ENCODE measurements at places on chromosomes 6 and 20.

- DNase-seq: no peak
These were observed 6.0 kb upstream of the HSF2 start for GRCh38 chr6:122393351-122393896.

DNA sequence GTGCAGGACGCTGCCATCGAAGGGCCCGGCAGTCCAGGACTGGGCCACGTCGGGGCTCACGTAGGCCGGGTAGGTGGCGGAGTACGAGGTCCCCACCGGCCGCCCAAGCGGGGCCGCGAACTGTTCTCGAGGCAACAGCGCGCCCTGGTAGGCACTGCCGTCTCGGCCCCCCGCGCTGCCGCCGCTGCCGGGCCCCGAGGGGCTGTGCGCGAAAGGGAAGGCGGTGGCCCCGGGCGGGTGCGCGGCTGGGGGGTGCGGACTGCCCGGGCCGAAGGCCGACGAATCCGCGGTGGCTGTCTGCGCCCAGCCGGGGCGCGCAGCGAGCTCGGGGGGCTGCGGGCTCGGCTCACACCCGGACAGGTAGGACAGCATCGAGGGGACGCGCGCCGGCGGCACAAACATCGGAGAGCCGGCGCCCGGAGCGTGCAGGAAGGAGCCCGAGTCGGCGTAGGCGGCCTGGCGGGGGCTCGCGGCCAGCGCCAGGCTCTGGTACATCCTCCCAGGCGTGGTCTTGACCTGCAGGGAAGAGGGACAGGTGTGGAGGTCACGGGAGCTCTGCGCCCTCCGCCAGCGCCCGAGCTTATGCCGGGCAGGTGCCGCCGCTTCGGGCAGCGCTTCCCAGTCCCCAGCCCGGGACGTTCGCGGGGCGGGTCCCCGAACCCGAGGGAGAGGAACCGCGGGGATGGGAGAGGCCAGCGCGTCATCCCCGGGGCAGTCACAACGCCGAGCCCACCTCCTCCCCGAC is 596 bp downstream of the GATA5 start:
- DNase-seq: no peak

DNA sequence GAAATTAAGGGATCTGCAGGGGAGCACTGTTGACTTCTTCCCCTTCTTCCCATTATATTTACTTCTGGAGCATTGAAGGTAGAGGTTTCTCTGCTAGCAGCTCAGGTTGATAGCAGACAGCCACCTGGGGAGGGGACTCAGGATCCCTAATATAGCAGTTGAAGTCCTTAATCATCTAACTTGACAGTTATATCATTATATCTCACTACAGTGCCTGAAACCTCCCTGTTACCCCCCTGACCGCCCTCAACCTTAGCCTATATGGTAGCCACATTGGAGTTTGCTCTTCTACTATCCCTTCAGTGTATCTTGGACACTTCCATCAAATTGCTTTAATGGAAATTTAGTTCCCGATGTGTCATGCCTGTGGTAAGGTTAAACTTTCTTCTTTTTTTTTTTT is 7.0 kb downstream of the RALGAPB start:
- no peak for DNase-seq

DNA sequence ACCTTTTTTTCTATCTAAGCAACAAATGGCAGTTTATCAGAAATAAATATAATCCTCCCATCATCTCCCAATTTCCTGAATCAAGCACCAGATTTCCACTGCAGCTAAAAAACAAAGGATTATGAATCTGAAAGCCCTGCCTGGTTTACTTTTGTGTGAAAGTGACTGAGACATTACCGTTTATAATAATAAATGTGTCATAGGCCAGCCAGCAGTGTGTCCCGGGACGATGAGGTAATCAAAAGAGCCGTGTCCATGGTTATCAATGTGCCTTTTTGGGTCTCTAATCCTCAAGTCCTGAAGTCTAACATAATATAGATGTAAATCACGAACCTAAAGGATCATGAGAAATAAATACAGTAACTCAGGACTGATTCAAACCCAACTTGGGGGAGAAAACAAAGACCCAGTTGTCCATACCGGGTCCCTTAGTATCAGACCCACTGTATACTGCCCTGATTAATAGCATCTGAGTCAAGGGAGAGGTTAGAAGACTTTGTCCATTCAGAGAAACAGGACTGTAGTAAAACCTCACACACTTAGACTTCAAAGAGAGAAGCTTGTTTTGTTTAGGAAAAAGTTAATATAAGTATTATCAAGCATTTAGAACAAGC is 149.1 kb downstream of the SASH1 start:
- no peak for DNase-seq

GRCh38 chr20:2840967-2841531 is 504 bp downstream of the VPS16 start:
- no peak for DNase-seq

DNA sequence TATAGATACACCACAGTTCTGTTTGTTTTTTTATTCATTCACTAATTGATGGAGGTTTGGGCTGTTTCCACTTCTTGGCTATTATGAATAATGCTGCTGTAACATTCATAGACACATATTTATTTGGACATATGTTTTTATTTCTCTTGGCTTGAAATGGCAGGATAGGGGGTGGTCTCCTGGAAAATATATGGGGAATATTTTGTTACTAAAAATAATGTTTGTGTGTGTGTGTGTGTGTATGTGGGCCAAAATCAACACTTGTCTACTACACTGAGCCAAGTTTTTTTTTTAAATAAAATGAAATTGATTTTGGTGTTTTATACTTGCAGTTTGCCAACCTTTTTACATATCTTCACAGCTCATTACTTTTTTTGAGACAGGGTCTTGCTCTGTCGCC is 264.4 kb upstream of the SULF2 start:
- DNase-seq: no peak

GRCh38 chr6:30554962-30555815 is 1.1 kb downstream of the GNL1 start:
- no peak for DNase-seq

GRCh38 chr20:22288156-22288555 is 296.2 kb downstream of the FOXA2 start:
- no peak for DNase-seq

GRCh38 chr6:51398793-51399192 is 580.1 kb downstream of the TFAP2B start:
- no peak for DNase-seq

GRCh38 chr6:34051331-34051919 is 94.5 kb downstream of the GRM4 start:
- no peak for DNase-seq

- no peak for DNase-seq
These were observed 72.6 kb upstream of the ZNF184 start for GRCh38 chr6:27545271-27546046.

- DNase-seq: no peak
These were observed 7.8 kb upstream of the VSTM2L start for GRCh38 chr20:37895166-37895565.

DNA sequence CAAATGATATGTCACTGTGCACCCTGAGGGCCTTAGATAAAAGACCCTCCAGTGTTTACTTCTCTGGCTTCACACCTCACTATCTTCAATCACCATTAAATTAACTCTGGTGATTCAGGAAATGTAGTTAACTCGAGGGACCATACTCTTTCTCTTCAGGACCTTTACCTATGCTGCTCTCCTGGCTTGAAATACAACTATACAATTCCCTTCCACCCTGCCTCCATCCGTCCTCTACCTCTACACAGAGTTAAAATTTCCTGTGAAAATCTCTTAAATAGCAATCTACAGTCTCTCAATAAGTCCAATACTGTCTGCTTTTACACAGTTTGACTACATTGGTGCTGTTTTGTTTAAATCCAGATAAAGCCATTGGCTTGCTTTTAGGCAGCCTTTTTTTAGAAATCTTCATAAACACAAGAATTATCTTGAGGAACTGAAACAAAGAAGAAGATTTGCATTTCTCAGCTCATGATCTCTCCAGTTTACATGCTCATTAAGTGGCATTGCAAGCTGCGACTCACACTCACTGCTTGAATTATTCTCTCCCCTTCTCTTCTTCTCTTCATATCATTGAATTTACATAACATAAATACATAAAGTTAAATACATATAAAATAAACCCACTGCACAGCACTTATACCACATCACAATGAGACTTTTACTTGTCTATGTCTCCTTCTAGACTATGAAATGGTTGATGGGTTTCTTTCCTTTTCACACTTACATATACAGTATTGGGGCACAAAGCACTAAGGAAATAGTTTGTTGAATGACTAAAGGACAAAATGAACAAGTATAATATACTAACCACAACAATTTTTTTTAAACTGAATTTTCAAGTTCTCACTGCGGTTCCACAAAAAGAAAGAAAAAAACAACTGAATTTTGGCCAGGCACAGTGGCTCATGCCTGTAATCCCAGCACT is 239.0 kb upstream of the KCNQ5 start:
- DNase-seq: no peak

GRCh38 chr20:10134176-10134575 is 84.5 kb upstream of the SNAP25 start:
- DNase-seq: no peak

DNA sequence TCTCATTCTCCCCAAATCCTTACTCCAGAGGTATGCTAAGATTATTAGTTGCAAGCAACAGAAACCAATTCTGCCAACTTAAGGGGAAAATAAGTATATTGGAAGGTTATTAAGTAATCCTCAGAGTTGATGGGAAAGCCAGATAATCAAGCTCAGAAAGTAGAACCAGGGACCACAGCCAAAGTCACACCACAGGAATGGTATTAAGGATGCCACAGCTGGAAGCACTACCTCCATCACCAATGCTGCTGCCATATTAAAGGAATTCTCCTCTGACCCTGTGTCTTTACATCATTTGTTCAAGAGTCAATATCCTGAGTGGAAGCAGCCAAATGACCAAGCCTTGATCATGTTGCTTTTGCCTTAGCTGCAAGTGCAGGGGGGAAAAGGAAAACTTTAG is 9.9 kb downstream of the PROCR start:
- no peak for DNase-seq

- DNase-seq: peak; percentile 25
These were observed 88.1 kb downstream of the MAP3K4 start for GRCh38 chr6:161079566-161080262.

- peak; percentile 39 for DNase-seq
These were observed 35.4 kb downstream of the CEP250 start for GRCh38 chr20:35490736-35491181.

GRCh38 chr6:35850208-35850607 is 45.1 kb downstream of the LHFPL5 start:
- DNase-seq: no peak

DNA sequence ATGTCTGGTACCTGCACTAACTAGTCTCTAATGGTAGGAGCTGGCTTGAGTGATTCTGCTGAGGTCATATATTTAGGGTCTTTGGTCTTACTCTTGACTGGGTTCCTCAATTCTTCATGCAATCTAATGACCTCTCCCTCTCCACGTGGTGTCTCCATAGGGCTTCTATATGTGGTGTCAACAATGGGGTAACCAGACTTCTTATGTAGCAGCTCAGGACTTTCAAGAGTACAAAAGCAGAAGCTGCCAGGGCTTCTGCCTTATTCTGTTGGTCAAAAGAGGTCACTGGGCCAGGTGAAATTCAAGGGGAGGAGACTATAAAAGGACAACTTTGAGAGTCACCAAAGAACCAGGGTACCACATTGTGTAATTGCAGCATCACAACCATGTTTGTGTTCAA is 54.3 kb downstream of the NUS1 start:
- DNase-seq: no peak

GRCh38 chr6:3252369-3252768 is 6.4 kb upstream of the PSMG4 start:
- no peak for DNase-seq

GRCh38 chr6:43491750-43492661 is 14.6 kb downstream of the TJAP1 start:
- no peak for DNase-seq

- no peak for DNase-seq
These were observed 447.9 kb upstream of the OPRM1 start for GRCh38 chr6:153591159-153591558.

- DNase-seq: no peak
These were observed 249.5 kb downstream of the ZFAND3 start for GRCh38 chr6:38068854-38069590.

Data from stimulated activated CD4-positive, alpha-beta T cell treated with anti-CD3 and anti-CD28 coated beads, Interleukin-15, amount 100 ng/mL, for 1 hour (primary cell).